B cell (primary cell): ENCODE measurements at places on chromosomes 16 and 17. TPM values are rescaled to one million over a fixed set of nuclear protein-coding genes. Genes with fewer than 3 reads are reported as not detected.

DNA sequence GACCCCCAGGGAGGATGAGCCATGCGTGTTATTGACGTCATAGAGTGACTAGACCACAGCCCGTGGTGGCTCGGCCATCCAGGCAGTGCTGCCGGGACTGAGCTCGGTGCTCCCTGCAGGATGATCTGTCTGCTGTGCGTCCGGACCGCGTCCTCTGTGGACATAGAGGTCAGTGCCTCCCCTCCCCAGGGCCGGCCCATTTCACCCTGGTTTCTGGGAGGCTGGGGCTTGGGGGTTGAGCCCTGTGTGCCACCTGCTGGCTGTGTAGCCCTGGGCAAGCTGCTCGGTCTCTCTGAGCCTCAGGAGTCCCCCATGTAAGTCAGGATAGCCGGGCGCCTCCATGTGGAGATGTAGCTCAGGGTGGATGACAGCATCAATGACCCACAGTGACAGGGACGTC, 8.3 kb downstream of the TSC2 start:
- DNase-seq, result no peak

DNA sequence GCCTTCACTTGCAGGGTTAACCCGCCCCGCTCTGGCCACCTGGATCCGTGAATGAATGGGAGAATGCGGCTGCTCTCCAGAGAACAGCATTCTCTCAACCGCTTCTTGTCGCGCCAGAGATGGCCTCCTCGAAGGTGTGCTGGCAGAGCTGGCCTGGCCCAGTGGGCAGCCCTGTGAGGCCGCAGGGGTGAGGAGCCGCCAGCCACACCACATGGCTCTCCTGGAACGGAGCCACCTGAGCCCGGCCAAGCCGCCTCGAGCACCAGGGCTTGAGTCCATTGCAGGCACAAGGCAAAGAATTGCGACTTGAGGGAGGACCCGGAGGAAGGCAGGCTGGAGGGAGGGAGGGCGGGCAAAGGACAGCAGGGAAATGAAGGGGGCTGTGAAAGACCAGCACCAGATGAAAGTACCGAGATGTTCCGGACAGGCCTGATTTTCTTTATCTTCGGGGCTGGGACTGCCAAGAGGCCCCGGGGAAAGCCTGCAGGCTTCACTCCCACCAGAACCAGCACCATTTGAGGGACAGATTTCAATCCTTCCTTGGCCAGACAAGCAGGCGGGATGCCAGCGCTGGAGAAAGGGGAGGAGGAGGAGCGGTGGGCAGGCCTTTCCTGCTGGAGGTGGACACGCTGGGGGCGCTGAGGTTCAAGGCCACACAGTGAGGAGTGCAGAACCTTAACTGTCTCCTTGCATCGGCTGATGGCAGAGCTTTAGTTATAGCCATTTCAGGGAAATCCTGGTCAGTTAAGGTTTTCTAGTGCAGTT, 69.4 kb downstream of the MRC2 start:
- no peak for DNase-seq

DNA sequence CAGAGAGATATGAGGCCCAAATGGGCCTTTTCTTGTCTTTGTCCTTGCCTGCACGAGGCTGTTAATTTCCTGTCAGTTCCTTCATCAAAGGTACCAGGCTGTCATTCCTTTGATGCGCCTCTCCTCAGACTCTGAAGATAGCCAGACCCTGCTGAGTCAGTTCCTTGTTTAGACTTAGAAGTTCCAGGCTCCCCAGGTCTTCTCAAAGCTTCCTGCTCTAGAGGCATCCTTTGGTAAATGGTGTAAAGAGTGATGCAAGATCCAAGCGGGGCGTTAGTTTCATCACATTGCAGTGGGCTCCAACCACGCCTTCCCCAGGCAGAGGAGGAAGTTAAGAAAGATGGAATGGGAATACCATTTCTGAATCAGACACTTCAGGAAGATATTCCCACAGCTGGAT, 4.0 kb upstream of the CDH11 start:
- no peak for DNase-seq

Gene OR1A1
- total RNA-seq, result not detected in 2 replicates
